Left lung (tissue), 14 donors: ENCODE measurements at places on chromosomes 5 and 9. TPM values are rescaled to one million over a fixed set of nuclear protein-coding genes. Genes with fewer than 3 reads are reported as not detected.

DNA sequence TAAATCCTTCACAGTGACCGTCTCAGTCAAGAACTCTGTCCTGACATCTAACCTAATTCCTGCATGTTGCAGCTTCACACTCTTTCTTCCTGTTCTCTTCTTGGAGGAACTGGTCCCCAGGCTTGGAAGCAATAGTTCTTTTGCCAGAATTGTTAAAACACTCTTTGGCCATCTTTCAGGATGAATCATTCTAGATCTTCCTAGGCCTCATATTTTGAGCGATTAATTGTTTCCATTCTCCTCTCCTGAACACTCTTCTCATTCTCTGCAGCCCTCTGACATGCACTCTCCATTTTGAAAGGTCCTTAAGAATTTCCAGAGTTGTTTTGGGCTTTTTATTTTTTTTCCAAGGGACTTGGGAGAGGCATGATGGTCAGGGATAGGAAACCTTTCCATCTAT, 85.8 kb downstream of the FAM114A2 start:
- no peak for DNase-seq
- no peaks in the 10 kb centered on the region for H3K4me1 ChIP-seq
- no peaks in the 10 kb centered on the region for H3K27me3 ChIP-seq
- H3K27ac ChIP-seq, result no peak overlapping the region

DNA sequence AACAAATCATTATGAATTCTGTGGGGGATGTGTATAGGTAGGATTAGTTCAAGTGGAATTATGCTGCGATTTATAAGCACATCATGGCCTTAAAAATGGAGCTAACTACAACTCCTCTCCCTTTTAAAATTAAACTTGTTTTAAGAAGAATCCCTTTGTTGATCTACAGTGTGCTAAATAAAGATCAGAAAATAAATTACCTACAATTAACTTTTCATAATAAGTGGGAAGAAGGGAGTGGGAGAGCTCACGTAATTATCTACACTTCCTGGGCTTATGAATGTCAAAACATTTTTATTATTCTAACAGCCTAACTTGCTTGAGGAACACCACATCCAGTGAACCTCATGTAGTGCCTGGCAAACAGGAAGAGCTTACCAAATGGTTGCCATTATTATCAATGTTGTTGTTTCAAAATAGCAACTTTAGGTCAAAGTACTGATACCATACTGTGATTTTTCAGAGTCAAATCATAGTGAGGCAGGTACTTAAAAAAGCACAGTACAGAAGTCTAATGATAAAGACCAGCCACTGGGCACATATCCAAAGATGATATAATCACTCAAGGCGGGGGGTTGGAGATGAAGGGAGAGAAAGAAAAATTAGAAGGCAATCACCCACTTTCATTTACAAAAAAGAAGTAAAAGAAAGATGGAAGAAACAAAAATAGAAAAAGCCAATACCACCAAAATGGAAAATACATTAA, 174.0 kb downstream of the RAPGEF6 start:
- no peaks in the 10 kb centered on the region for H3K27me3 ChIP-seq
- H3K4me3 ChIP-seq, result no peak overlapping the region
- no peak for DNase-seq

DNA sequence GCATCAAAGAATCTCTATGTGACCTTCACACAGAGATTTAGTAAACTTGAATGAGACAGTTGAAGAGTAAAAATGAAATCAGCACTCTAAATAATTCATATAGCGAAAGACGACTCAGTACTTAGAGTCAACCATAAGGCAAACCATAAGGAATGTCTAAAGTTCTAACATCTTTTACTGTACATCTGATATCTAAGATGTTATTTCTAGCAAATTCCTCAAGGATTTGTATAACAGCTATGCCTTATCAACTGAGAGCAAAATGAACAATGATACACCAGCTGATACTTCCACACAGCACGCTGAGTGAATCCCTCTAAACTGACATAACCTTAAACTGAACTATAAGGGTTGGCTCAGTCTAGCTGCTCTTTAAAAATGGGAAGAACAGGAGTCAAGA, 760.3 kb downstream of the EFNA5 start:
- H3K27ac ChIP-seq, result no peak overlapping the region
- no peak overlapping the region for H3K4me3 ChIP-seq
- DNase-seq, result no peak
- no peaks in the 10 kb centered on the region for H3K36me3 ChIP-seq

DNA sequence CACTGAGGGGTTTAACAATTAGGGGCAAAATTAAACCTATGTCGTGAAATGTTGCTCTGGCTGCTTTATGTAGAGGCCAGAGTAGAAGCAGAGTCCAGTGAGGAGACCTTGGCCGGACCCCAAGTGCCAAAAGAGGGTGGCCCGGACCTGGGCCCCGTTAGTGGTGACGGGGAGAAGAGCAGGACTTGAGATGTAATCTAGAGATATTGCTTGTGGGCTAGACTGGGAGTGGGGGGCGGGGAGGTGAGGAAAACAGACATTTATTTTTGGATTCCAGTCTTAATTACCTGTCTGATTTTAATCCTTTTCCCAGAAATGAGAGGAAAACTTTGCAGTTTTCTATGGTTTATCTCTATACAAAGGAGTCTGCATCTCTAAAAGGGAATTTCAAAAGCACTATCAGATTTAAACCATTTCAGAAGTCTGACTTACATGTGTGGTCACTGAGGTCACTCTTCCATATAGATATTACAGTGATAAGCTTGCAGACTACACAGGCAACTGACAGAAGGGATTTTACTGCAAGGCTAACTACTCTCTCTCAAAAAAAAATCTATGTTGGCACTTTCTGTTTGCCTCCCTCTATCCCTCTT, 108.1 kb downstream of the MED27 start:
- no peak for DNase-seq
- no peaks in the 10 kb centered on the region for H3K27me3 ChIP-seq
- H3K4me1 ChIP-seq, result peaks cover 13% of the 10 kb centered on the region
- no peaks in the 10 kb centered on the region for H3K36me3 ChIP-seq

- H3K27ac ChIP-seq, result no peak overlapping the region
- no peaks in the 10 kb centered on the region for H3K36me3 ChIP-seq
- no peak overlapping the region for H3K4me3 ChIP-seq
- peaks cover 88% of the 10 kb centered on the region for H3K27me3 ChIP-seq
Observed at GRCh38 chr9:88826771-88827181, 164.5 kb upstream of the S1PR3 start.

DNA sequence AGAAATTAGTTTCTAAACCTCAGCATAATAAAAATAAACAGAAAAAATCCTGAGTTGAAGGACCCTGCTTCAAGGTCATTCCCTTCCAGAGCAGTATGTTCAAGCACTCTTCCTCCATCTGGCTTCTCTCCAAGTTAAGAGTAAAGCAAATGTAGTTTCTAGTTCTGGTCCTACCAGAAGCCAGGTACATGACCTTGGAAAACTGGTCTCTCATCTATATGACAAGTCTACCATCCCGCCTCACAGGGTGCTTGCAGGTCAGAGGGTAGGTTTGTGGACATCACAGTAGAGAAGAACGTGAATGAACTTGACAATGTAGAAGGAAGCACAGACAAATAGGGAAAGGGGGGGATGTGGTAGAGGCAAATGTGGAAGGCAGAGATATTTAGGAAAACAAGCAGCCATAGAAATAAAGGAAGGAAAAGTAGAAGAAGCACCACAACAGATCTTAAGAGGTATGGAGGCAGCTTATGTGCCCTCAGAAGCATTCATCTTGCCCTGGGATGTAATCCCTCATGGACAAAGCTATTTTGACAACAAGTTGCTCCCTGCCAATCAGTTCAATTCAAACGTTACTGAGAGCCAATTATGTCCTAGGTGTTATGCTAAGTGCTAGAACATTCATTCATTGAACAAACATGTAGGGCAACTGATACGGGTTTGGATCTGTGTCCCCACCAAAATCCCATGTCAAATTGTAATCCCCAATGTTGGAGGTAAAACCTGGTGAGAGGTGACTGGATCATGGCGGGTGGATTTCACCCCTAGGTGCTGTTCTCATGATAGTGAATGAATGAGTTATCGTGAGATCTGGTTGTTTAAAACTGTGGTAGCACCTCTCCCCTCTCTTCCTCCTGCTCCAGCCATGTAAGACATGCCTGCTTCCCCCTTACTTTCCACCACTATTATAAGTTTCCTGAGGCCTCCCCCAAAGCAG, 23.7 kb upstream of the CTNNAL1 start:
- no peak overlapping the region for H3K4me3 ChIP-seq
- H3K27ac ChIP-seq, result no peak overlapping the region
- H3K4me1 ChIP-seq, result peaks cover 9% of the 10 kb centered on the region

GRCh38 chr9:2403701-2404100, 217.9 kb upstream of the VLDLR start:
- no peak for DNase-seq
- H3K4me1 ChIP-seq, result no peaks in the 10 kb centered on the region
- no peak overlapping the region for H3K27ac ChIP-seq
- H3K4me3 ChIP-seq, result no peak overlapping the region
- no peaks in the 10 kb centered on the region for H3K27me3 ChIP-seq
- H3K36me3 ChIP-seq, result no peaks in the 10 kb centered on the region

GRCh38 chr5:168531987-168532864, 3.1 kb downstream of the FBLL1 start:
- DNase-seq, result no peak
- H3K4me1 ChIP-seq, result no peaks in the 10 kb centered on the region
- no peak overlapping the region for H3K27ac ChIP-seq
- H3K27me3 ChIP-seq, result peaks cover 31% of the 10 kb centered on the region
- H3K4me3 ChIP-seq, result no peak overlapping the region

- DNase-seq, result no peak
- H3K4me1 ChIP-seq, result peaks cover 8% of the 10 kb centered on the region
- H3K27me3 ChIP-seq, result no peaks in the 10 kb centered on the region
- peaks cover 90% of the 10 kb centered on the region for H3K36me3 ChIP-seq
Observed at GRCh38 chr5:172064766-172065165, 58.3 kb upstream of the FBXW11 start.

- no peaks in the 10 kb centered on the region for H3K4me1 ChIP-seq
- DNase-seq, result no peak
- H3K4me3 ChIP-seq, result no peak overlapping the region
- no peak overlapping the region for H3K27ac ChIP-seq
- H3K36me3 ChIP-seq, result no peaks in the 10 kb centered on the region
Observed at GRCh38 chr5:100799166-100799565, 103.9 kb downstream of the ST8SIA4 start.

GRCh38 chr9:84698323-84698722, 28.8 kb downstream of the NTRK2 start:
- no peak for DNase-seq
- H3K36me3 ChIP-seq, result no peaks in the 10 kb centered on the region
- H3K4me3 ChIP-seq, result no peak overlapping the region
- H3K4me1 ChIP-seq, result no peaks in the 10 kb centered on the region
- no peak overlapping the region for H3K27ac ChIP-seq

- no peak overlapping the region for H3K4me3 ChIP-seq
- H3K27me3 ChIP-seq, result no peaks in the 10 kb centered on the region
- peaks cover 100% of the 10 kb centered on the region for H3K36me3 ChIP-seq
- no peaks in the 10 kb centered on the region for H3K4me1 ChIP-seq
- no peak overlapping the region for H3K27ac ChIP-seq
Observed at GRCh38 chr5:179568721-179569120, 18.4 kb downstream of the RUFY1 start.

DNA sequence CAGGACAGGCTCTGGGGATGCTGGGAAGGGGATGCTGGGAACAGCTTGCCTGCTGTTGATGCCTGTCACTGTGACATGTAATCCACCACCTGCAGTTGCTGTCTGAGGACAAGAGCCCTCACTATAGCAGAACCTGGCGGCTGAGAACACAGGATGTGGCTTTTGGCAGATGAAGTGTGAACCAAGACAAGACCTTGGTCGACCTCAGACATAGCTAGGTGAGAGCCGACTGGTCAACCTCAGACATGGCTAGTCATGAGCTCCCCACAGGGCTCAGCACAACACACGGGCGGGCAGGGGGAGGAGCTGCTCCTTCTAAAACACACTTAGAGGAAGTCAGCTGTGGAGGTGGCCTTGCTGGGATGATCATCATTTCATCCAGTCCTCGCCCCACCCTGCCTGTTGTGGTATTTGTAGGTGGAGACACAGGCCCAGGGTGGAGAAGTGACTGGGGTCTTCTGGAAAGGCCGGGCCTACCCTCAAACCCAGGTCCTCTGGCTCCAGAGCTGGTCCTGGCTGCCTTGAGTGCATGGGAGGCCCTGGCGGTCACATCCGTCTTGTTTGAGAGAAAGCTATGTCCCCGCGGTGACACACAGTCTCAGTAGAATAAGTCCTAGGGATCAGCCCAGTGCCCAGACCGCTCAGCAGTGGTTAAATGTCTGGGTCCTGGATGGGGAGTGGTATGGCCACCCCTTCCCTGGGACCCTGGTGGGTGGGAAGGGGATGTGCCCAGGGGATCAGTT, 6.1 kb downstream of the SUSD3 start:
- peak overlapping the region; percentile 46 for H3K27ac ChIP-seq
- H3K4me3 ChIP-seq, result no peak overlapping the region
- peak; percentile 64 for DNase-seq
- no peaks in the 10 kb centered on the region for H3K27me3 ChIP-seq
- no peaks in the 10 kb centered on the region for H3K36me3 ChIP-seq

- no peaks in the 10 kb centered on the region for H3K27me3 ChIP-seq
- no peak for DNase-seq
- no peaks in the 10 kb centered on the region for H3K4me1 ChIP-seq
- H3K36me3 ChIP-seq, result no peaks in the 10 kb centered on the region
Observed at GRCh38 chr5:31124026-31124425, 69.5 kb upstream of the CDH6 start.

Gene CDH10
- 1.6 TPM for polyA plus RNA-seq

Gene PTPN3
- 15.7 TPM for polyA plus RNA-seq

Gene TMEM252
- polyA plus RNA-seq, result 2.7 TPM

Gene HNRNPA0
- 73.2 TPM for polyA plus RNA-seq

Gene TMC1
- 0.42 TPM for polyA plus RNA-seq

Gene MEF2C
- polyA plus RNA-seq, result 83.1 TPM

Gene ZNF366
- 3.3 TPM for polyA plus RNA-seq

Gene ARL14EPL
- not detected for polyA plus RNA-seq
